ENCODE measurements at places on chromosomes 6 and 20. TPM values are rescaled to one million over a fixed set of nuclear protein-coding genes. Genes with fewer than 3 reads are reported as not detected.

- no peak for DNase-seq
These were observed 46.9 kb upstream of the NRSN1 start for GRCh38 chr6:24079076-24079475.

The GINS1 gene
- polyA plus RNA-seq, result 7.6 TPM

- DNase-seq, result no peak
These were observed 147.1 kb upstream of the RREB1 start for GRCh38 chr6:6960571-6961251.

DNA sequence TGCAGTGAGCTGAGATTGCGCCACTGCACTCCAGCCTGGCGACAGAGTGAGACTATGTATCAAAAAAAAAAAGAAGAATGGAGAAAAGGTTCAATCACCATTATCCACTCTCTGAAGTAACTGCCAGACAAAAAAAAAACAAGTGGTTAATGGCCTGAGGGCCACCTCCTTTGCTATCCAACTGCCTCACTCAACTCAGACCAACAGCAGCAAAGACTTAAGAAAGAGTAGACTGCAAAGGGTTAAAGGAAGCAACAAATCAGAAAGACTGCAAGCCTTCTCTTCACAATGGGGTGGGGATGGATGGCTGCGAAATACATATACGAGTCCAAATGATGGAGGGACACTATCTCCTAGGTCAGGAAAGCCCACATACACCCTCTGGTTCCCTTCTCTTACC, 3.2 kb downstream of the NFS1 start:
- DNase-seq, result peak; percentile 6

GRCh38 chr20:49762940-49763766, 49.5 kb upstream of the B4GALT5 start:
- no peak for DNase-seq

The C6orf58 gene
- not detected for polyA plus RNA-seq

The ATP9A gene
- 17.3 TPM for polyA plus RNA-seq

DNA sequence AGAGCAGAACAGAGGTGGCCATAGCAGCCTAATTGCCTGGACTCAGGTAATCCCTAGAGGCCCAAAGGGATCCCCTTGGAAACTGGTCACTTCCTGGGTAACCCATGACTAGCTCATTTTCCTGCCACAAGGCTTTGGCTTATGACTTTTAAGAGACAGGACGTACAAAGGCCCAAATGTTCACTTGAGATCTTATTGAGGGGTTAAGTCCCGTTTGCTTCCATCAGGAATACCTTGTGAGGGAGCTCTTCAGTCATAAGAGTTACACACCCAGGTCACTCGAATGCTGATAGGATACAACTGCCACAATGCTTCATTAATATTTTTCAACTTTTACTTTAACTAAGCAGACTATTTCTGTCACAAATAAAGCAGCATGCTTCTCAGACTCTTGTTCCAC, 51.7 kb downstream of the TMEM170B start:
- DNase-seq, result no peak

GRCh38 chr6:160036790-160037206, 67.9 kb downstream of the IGF2R start:
- DNase-seq, result no peak

DNA sequence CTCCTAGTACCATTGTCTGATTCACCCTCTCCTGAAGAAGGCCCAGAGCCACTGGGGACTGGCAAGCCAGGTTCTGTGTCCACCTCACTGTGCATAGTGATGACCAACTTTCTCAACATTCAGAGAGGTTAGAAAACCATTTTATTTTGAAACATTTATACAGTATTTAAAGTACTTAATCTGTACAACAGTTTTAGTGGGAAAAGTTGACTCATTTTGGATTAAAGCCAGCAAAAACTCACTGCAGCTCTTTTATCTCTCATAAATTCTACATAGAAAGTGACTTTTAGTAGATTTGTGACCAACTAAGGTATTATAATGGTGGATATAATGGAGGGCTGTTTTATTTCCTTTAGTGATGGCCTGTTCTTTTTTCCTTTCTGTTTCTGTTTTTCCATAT, 9.7 kb downstream of the TULP4 start:
- DNase-seq, result no peak

The SCRT2 gene
- not detected for polyA plus RNA-seq

DNA sequence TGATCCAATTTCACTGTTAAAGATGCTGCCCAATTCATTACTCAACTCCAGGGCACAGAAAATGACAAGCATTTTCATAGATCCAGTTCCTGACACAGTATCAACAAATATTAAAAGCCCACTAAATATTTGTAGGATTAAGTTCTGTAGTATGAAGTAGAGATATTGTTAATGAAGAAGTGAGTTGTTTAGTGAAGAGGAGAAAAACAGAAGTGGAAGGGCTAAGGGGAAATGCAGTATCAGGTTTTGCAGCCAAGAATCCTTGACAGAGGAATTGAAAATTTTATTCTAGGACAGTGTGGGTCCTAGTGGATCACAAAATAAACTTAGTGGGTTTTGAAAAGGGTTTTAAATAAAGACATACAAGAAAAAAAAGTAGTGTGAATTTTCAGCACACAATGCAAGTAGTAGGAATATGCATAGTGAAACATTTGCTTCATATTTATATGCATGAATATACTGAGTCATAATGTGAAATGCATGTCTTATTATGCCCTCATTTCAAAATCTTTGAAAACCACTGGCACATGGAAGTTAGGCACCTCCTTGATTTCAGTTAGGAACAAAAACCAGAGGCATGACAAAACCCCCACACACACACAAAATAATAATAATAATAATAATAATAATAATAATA, 338.6 kb downstream of the KHDRBS2 start:
- DNase-seq, result no peak

DNA sequence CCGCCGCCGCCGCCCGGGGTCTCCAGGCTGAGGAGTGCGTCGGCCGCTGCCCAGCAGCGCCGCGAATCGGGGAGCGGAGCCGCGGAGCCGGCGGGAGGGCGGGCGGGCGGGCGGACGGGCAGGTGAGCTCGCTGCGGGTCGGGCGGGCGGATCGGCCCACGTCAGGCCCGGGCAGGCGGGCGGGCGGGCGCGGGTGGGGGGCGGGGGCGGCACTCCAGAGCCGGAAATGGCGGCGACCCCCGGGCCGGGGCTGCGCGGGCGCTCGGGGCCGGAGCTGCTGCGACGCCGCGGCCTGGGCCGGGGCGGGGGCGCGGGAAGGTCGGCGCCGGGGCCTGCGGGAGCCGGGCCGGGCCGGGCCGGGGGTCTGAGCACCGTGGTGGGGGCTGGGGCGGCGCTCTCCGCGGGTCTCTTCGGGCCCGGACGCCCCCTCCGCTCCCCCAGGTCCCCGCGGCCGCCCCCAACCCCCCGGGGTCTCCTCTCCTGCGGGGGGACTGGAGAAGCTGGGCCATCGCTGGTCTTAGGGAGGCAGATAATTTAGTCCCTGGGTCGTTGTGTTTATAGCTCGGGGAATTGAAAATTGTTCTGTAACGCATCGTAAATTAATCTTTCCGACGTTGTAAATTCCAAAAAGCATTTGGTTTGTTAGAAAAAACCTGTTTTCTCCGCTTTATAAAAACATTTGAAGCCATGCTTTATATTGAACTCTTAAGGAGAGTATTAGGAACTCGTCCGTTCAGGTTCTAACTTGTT, 451 bp downstream of the DNAJC5 start:
- DNase-seq, result no peak

- no peak for DNase-seq
These were observed 72.3 kb downstream of the MRPL14 start for GRCh38 chr6:44054721-44055559.

The MAPK13 gene
- polyA plus RNA-seq, result 110 TPM

- no peak for DNase-seq
These were observed at the start of gene LY86 for GRCh38 chr6:6588064-6588923. LY86 (plus strand) TSS chr6:6588720; CDS start chr6:6588735, 15 bp downstream.

Measured in sigmoid colon (tissue), 7 donors.